ENCODE measurements at places on chromosomes 6 and 20.

DNA sequence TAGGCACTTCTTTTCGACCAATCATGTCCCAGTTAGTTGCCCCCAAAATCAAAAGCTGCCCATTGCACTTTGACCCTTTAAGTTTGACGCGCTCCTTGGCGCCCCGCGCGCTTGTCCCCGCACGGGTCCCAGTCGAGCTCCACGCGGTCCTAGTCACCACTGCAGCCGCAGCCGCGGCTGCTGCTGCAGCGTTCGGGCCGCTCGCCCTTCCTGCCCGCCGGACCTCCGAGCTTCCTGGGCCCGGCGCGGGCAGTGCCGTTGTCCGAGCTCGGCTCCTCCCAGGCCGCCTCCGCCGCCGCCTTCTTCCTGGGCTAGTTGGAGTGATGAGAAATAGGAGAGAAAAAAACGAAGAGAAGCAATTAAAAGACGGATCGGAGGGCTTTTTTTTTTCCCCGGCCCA lies 185.7 kb upstream of the COL21A1 start:
- no peak for DNase-seq

- no peak for DNase-seq
Observed at GRCh38 chr6:142958343-142958742, 13.4 kb upstream of the HIVEP2 start.

DNA sequence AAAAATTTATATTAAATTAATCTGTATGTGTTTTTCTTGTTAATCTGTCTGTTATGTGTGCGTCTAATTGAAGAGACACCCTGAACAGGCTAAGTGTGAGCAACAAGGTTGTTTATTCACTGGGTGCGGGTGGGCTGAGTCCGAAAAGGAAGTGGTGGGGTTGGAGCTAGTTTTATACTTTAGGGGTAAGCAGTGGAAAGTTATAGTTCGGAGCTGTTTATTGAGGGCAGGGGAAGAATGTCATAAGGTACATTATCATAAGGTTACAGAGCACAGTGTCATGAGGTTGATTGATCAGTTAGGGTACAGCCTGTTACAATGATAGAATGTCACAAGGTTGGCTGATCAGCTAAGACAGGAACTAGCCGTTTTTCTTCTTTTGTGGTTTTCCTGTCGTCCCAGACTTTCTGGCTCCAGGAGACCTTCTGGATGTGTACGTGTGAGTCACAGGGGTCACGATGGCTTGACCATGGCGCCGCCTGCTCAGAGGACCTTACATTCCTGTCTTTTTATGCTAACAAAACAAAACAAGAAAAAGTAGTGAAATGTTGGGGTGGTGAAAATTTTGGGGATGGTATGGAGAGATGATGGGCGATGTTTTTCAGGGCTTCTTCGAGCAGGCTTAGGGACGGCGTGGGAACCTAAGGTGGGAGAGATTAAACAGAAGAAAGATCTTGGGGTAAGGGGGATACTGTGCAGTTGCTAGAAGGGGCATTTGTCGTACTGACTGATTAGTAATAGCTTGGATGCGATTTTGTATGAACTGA lies 754.0 kb upstream of the ADGRB3 start:
- DNase-seq = no peak

DNA sequence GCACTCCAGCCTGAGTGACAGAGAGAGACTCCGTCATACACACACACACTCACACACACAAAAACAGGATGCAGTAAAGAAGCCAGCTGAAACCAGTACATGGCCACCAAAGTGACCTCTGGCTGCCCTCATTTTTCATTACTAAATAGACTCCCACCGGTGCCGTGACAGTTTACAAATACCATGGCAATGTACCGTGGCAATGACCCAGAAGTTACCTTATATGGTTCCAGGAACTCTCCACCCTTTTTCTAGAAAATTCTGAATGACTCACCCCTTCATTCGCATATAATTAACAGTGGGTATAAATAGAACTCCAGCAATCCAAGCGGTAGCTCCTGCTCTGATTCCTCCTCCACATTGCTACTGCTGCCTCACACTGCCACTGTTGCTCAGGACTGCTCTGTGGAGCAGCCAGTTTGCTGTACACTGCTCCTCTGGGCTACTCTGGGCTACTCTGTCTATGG lies 57.7 kb downstream of the SNX5 start:
- no peak for DNase-seq

- DNase-seq = no peak
Observed at GRCh38 chr6:138972226-138972665, 15.8 kb downstream of the REPS1 start.

GRCh38 chr6:34887753-34888513 lies at the start of gene TAF11:
TAF11 (minus strand) TSS chr6:34888042; CDS start chr6:34887957, 85 bp downstream.
- peak; percentile 97 for DNase-seq

GRCh38 chr20:47309806-47310426 lies 46.6 kb downstream of the ZMYND8 start:
- DNase-seq = peak; percentile 50
